ENCODE measurements at places on chromosomes 6 and 20.

GRCh38 chr6:108167449-108168089 is 1.7 kb downstream of the NR2E1 start:
- DNase-seq = no peak

- no peak for DNase-seq
Measured at GRCh38 chr6:113068570-113068969, 721.4 kb downstream of the RFPL4B start.

DNA sequence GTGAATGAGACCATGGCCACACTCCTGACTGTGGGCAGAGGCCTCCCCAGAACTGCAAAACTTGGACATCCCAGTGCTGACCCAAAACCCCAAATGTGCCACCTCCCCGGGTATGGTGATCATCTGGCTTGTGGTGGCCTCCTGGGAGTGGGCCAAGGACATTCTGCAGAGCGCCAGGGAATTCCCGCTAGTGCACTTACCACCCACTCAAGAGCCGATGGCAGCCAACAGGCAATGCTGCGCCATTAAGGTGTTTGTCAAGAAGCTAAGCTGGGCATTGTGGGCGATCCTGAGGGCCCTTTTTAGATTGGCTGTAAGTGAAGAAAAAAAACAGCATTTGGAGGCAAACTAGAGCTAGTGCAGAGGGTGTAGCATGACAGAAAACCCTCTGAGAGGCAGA is 9.4 kb downstream of the MMP24 start:
- DNase-seq = no peak

- DNase-seq = no peak
Measured at GRCh38 chr20:1315804-1316203, 13.1 kb downstream of the SDCBP2 start.

GRCh38 chr6:12223383-12223782 is 66.8 kb upstream of the EDN1 start:
- DNase-seq = no peak

DNA sequence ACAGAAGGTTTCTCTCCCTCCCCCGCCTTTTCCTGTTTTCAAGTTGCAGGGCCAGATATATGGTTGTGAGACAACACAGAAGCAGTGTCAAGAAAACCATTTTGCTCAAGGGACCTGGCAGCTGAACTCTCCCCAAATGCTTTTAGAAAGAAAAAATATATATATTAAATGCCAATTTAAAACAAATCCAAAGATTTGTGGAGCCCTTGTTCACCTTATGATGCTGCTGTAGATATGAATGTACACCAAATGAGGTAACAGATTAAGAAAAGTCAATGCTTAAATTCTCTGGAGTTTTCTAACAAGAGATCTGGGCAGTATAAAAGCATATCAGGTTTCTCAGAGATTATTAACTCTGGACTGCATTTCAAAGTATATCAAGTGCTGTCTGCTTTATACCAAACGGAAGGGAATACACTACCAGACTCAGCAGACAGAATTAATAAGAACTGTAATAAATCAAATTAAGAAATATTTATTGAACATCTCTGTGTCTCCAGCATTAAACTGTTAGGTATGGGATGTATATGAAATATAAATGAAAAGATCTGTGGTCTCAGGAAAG is 357.5 kb downstream of the HDGFL1 start:
- no peak for DNase-seq

DNA sequence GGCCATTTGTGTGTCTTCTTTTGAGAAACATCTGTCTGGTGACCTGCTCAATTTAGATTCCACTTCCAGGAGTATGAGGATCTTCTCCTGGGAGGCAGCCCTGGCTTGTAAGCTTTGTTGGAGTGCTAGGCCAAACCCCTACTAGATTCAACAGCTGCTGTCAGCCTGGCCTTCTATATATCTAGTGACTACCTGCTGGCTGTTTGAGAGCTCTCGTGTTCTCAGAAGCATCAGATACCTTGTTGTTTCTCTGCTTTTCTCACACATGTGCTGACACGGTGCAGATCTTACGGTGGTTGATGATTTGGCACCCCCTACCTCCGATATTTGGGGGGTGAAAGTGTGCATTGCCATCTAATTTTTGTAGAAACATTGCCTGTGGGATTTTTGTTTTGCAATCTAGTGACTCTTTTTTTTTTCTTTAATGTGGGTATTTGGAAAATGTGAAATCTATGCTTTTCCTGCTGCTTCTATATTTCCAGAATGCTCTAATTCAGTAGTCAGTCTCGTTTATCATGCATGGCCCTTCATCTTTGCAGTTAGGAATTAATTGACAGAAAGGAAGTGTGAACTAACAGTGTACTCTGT is 4.7 kb downstream of the CCN2 start:
- DNase-seq = no peak

- DNase-seq = no peak
Measured at GRCh38 chr6:95973976-95974375, 41.8 kb upstream of the FUT9 start.

DNA sequence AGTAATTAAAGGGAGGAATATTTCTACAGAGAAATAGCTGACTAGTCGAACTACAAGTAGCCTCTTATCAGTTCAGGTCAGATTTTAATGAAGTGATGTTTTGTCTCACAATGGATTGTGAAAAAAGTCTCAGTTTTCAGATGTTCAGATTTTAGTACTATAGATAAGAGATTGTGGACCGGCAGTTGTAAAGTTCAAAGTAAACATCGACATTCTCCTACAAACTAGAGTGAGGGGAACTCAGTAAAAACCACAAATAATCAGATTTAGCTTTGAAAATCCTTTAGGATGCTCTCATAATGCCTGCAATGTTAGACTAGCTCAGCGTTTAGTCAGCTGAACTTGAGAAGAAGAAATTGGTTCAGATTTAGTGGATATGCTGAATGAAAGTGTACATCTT is 39.9 kb downstream of the RCAN2 start:
- no peak for DNase-seq

DNA sequence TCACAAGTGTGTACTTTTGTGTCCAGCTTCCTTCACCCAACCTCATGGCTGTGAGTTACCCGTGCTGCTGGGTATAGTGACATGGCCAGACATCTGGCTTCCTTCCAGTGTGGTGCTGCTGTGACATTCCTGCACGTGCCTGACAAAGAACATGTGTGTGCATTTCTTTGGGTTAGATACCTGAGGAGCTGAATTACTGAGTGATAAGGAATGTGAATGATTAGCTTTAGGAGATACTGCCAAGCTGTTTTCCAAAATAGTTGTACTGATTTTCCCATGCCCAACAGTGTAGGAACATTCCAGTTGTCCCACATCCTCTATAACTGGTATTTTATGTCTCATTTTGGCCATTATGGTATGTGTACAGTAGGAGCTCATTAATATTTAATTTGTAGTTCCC is 132.5 kb downstream of the PREX1 start:
- no peak for DNase-seq

DNA sequence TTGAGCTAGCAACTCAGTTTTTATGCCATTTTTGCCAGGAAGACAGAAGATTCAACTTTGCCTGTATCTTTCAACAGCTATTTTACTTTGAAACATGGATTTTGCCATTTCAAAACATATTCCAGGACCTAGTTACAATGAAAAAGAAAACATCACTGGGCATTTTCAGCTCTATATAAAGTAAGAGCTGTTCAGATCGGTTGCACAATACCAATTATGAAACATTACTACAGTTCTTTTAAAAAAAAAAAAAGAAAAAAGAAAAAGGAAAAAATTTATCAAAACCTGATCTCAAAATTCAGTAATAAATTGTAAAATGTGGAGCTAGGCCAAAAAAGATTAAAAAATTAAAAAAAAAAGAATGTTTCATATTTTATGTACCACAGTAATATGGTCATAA is 15.6 kb downstream of the BCLAF1 start:
- no peak for DNase-seq
